A549 treated with DMSO at 1 μM for 4 hours (cell line): ENCODE measurements at places on chromosomes 7 and 10. TPM values are rescaled to one million over a fixed set of nuclear protein-coding genes. Genes with fewer than 3 reads are reported as not detected.

MICALL2 gene
- 20.3 to 32.9 TPM (median 30.5 TPM) in 5 replicates for total RNA-seq

RAPGEF5 gene
- total RNA-seq, result 0.10 to 0.18 TPM (median 0.17 TPM) in 5 replicates

CCDC126 gene
- total RNA-seq, result 2.7 to 4.8 TPM (median 3.9 TPM) in 5 replicates

TRIL gene
- not detected in 5 replicates for total RNA-seq

BAMBI gene
- 14.4 to 19.1 TPM (median 18.0 TPM) in 5 replicates for total RNA-seq

RAB19 gene
- total RNA-seq, result not detected in 5 replicates

NODAL gene
- 0.06 TPM in 1 of 5 replicates, not detected in the others for total RNA-seq

MTPN gene
- 109 to 142 TPM (median 129 TPM) in 5 replicates for total RNA-seq

CLCN1 gene
- total RNA-seq, result 0.03 to 0.07 TPM (median 0.06 TPM) in 3 of 5 replicates, not detected in the others

OR2A5 gene
- total RNA-seq, result not detected in 5 replicates

GIMAP1 gene
- not detected in 5 replicates for total RNA-seq

GPER1 gene
- 0.64 to 1.1 TPM (median 0.79 TPM) in 5 replicates for total RNA-seq

ZPBP gene
- total RNA-seq, result not detected in 5 replicates

KCNMA1 gene
- 42.4 to 95.9 TPM (median 75.8 TPM) in 5 replicates for total RNA-seq

PTPRZ1 gene
- total RNA-seq, result not detected in 5 replicates

CHPF2 gene
- total RNA-seq, result 43.2 to 52.5 TPM (median 47.1 TPM) in 5 replicates

ANKRD22 gene
- 0.41 to 0.63 TPM (median 0.48 TPM) in 5 replicates for total RNA-seq

KIF20B gene
- total RNA-seq, result 11.9 to 19.2 TPM (median 18.6 TPM) in 5 replicates

PCBD1 gene
- 210 to 248 TPM (median 228 TPM) in 5 replicates for total RNA-seq

TRPV5 gene
- not detected in 5 replicates for total RNA-seq

SFMBT2 gene
- 11.4 to 14.9 TPM (median 13.5 TPM) in 5 replicates for total RNA-seq

GHRHR gene
- not detected in 5 replicates for total RNA-seq

STEAP4 gene
- 0.01 TPM in 2 of 5 replicates, not detected in the others for total RNA-seq
